Cortex of kidney (tissue), 1 donor: ENCODE measurements at places on chromosomes 7 and 10.

- DNase-seq, result no peak
Observed at GRCh38 chr10:86779220-86780017, 23.0 kb downstream of the BMPR1A start.

DNA sequence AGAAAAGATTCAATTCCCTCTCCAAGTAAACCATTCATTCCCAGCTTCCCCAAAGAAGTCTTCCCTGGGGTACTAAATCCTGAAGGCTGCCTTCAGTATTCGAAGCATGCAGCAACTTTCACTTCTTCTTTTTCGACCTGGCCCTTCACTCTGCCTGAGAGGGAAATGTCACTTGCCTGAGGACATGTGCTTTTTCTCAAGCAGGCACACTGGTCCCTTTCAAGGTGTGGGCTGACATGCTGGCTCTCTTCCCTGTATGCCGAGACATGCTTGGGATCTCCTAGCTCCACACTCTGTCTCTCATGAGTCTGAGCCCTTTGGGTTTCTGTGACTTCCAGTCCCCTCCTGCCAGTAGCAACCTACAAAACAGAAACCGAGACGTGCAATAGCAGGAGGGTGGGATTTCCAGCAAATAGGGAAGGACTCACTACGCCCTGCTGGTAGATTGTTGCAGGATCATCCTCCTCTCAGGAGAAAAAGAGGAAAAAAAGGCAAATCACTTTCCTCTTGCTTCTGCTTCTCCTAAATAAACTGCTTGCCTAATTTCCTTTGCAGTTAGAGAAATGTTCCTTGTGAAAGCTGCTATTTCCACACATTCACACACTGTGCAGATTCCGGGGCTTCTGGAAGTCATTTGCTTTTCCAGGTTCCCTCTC, 33.5 kb downstream of the FIGNL1 start:
- no peak for DNase-seq

DNA sequence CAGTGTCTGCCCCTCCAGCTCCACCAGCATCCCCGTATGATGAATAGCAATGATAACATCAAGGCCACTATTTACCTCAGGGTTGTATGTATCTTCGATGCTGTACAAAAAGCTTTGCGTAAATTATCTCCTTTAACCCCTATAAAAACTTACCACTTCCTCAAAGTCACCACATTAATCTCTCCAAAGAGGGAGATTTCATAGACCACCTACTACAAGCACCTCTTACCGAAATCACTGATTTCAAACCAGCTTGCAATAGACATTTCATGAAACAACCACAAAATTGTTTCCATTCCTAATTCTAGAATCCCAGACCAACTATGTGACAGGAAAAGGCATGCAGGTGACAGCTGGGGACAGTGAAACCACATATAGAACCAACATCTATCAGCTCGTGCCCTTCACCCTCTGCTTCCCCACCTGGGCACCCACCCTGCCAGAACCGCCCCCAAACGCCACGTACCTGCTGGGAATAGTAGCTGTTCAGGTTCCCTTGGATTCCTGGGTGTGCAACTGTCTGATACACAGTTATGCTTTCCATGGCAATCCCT, 20.1 kb upstream of the MMP21 start:
- no peak for DNase-seq

- no peak for DNase-seq
Observed at GRCh38 chr10:63798599-63799498, 277.6 kb downstream of the REEP3 start.

DNA sequence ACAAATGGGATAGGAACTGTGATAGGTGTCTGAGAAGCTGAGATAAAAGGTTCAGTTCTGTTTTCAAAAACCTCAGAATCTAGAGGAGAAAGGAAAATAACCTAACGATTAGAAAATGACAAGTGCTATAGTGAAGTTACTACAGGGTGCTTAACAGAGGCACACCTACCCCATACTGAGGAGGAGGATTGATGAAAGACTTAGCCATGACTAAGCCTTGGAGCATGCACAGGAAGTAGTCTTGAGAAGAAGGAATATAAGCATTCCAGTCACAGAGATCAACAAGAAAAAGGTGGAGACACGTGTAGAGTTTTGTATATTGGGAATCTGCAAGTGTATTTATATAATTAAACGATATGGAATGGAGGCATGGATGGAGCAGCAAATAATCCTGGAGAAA, 1225.5 kb upstream of the CELF2 start:
- DNase-seq, result no peak

GRCh38 chr7:82413237-82413636, 30.3 kb downstream of the CACNA2D1 start:
- no peak for DNase-seq

DNA sequence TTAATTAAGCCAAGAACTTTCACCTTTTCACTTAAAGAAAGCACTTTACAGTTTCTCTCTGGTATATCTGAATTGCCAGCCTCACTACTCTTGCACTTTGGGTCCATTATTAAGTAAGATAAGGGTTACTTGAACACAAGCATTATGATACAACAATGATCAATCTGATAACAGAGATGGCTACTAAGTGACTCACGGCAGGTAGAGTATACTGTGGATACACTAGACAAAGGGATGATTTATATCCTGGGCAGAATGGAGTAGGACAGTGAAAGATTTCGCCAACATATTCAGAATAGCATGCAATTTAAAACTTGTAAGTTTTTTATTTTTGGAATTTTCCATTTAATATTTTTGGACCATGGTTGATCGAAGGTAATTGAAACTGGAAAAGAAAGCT, 34.3 kb upstream of the ITGB8 start:
- no peak for DNase-seq

DNA sequence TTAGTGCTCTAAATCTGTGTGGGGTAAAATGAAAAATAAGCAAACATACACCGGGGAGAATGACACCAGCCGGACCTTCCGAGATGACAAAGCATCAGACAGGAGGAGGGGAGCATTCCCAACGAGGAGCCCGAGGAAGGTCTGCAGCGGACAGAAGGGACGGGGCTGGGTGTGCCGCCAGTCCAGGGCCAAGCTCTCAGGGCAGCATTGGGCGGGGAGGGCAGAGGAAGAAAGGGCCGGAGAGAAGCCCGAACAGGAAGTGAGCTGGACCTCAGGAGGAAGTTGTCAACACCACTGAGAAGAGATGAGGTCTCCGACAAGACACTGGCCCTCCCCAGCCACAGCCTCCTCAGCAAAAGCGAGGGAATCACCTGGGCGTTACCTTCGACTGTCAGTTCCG, 182.6 kb upstream of the RNF32 start:
- no peak for DNase-seq

DNA sequence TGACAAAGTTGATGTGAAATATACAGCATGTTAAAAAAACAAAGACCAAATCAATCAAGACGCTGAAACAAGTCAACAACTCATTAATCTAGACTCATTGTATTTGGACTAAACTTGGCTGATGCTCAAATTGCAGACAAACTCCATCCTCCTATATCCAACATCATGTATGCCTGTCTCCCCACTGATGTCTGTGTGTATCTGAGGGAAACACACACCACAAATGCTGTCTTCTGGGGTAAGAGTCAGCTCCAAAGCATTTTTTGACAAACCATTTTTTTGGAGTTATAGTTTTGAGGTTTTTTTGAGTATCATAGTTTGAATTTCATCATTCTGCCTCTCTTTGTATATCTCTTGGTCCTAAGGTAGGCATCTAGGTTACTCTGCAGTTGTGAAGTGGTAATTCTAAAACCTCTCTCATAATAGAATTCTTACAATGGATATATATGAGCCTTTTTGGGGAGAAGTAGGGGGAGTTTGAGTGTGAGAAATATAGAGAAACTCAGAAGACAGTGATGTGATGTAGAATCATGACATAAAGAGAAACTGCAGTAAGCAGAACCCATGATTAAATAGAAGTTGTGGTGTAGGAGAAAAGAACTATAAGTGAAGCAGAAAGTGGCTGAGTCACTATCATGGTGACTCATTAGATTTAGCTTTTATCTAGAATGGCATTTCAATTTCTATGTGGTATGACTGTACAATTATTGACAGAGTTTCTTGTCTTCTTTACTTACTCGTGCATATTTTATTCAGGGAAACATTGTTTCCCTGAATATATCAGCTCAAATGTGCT, 1531.1 kb upstream of the LRRTM3 start:
- no peak for DNase-seq

DNA sequence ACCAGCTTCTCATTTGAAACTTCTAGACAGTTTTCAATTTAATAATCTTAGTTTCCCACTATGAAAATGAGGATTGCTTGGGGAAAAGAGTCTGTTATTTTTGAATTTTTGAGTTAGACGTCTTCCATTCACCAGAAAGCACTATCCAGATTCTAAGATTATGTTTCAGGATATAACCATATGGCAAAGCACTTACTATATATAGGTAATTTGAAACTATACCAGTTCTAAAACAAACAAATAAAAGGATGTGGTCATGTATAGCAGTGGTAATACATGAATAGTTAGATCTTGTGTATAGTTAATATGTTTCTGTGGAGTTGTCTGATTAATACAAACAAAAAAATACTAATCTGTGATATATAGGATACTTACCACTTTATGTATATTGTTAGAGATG, 320.0 kb downstream of the EXOC4 start:
- DNase-seq, result no peak

- no peak for DNase-seq
Observed at GRCh38 chr7:155796381-155797261, 15.6 kb downstream of the SHH start.
